ENCODE measurements at places on chromosomes 16 and 17.

DNA sequence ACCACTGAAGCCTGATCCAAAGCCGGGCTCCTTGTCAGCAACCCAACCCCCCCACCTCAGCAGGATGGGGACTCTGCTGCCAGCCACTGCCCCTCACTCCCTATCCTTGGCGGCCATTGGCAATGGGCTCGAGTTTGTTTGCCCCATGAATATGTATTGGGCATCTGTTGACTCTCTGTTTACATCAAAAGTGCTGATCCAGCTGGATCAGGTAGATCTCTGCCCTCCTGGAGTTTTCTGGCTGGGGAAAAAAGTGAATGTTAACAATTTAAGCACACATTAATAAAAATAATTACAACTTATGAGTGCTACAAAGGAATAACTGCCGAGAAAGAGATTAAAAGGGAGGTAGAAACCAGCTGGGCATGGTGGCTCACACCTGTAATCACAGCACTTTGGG lies 62.5 kb downstream of the ATP2C2 start:
- DNase-seq = no peak

GRCh38 chr16:53085369-53085843 lies 30.6 kb downstream of the CHD9 start:
- DNase-seq = peak; percentile 33

- no peak for DNase-seq
Observed at GRCh38 chr17:75152922-75153779, 1.2 kb downstream of the JPT1 start.

DNA sequence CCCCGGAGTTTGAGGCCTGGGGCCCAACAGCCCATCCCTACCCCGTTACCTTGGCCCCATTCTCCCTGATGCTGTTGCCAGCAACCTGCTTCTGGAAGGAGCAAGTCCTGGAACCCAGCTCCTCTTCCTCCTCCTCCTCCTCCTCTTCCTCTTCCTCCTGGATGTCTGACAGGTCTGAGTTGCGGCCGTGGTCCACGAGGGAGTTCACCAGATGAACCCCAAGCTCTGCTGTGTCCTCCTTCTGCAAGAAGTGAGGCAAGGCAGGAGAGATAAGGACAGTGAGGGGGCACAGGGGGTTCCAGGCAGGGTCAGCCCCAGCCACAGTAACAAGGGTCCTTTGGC lies 18.7 kb downstream of the TSPOAP1 start:
- peak; percentile 5 for DNase-seq

DNA sequence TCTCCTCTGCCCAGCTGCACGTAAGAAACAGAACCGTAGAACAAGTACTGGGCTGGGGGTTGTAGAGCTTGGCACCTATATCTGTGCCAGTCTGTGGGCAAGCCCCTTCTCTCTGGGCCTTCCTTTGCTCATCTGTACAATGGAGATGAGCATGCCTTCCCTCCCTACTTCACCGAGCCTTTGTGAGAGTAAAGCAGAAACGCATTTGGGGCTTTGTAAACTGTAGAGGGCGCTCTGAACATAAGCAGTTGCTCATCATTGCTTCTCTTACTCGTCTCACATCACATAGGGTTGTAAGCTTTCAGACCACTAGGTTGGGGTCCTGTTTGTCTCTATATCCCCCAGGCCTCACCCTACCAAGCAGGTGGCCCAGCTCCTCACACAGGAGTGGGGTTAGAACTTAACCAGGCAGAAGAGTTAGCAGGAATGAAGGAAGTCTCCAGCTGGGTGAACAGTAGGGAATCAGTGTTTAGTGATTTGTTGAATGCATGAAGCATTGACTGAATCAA lies 15.1 kb downstream of the SAMD14 start:
- no peak for DNase-seq

DNA sequence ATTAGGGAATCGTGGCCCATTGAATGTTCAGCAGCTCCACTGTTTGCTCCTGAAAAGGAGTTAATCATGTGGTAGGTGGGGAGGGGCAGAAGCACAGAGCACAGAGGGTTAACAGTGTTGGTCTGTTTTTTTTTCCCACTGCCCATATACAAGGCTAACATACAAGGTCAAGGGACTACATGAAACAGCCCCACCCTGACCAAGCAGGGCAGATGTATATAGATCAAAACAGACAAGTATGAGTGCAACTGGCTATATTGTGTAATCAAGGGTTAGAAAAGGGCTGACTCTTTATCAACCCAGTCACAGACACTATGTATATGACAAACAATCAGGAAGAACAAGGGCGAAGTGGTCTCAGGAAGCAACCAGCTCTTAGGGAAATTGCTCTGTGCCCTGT lies 186.6 kb upstream of the CDH11 start:
- no peak for DNase-seq

- DNase-seq = no peak
Observed at GRCh38 chr17:1360975-1361374, 39.0 kb downstream of the YWHAE start.

- DNase-seq = peak; percentile 68
Observed at GRCh38 chr16:85309656-85310587, 197.7 kb upstream of the CIBAR2 start.

GRCh38 chr17:44875761-44876160 lies 23.5 kb downstream of the EFTUD2 start:
- no peak for DNase-seq

DNA sequence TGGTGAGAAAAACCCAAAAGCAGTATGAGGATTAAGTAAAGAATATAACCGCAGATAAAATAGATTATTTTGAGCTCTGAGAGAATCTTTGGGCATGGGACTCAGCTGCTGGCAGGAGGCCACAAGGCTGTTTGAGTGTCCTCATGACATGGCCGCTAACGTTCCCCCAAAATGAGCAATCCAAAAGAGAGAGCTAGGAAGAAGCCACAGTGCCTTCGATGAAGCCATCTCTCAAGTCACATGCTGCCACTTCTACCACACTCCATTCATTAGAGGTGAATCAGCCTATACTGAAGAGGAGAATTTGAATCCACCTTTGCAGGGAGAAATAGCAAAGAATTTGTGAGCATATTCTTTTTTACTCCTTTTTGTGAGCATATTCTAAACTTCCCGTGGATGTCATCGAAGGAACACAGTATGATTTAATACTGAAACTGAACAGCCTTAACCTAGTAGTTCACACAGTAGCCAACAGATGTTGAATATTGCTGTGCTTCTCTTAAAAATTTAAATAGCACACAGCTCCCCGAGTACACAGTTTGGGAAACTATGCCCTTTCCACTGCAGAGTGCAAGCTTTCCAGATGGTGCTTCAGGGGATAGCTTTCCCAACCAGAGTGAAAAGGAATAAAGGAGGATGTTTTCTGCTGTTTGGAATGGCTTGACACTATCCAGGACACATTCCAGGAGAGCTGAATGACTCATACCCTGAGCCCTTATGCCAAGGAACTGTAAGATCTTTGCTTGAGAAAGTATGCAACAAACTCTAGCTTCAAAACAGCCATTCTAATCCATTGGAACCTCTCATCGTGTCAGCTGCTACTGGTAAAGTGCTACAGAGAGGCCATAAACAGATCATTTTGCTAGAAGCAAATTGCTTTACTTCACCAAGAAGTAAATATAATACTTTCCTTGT lies 33.9 kb downstream of the ANKFY1 start:
- DNase-seq = peak; percentile 51

GRCh38 chr17:1312261-1312870 lies 32.9 kb downstream of the TRARG1 start:
- DNase-seq = no peak

GRCh38 chr17:67353929-67354574 lies 12.3 kb downstream of the PSMD12 start:
- no peak for DNase-seq

GRCh38 chr16:79497606-79498350 lies 102.8 kb downstream of the MAF start:
- no peak for DNase-seq

DNA sequence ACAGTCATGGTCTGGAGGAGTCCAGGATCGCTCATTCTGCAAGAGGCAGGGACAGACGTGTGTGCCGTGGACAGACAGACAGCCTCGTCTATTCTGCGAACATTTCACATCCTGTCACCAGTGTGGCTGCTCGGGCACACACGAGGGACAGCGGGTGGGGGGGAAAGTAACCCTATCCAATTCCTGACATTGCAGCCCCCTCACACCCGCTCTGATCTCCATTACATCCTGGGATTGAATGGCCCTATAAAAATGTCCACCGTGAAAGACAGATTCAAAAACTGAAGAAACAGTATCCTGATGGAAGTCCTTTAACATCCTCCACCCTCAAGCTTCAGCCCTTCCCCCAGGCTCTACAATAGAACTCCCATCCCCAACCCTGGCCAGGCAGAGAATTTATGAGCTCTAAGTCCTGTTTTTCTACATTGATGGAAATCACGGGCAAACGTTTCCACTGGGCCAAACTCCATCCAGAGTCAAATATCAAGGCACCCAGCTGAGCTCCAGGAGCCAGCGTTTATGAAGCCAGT lies 39.4 kb downstream of the HS3ST3A1 start:
- peak; percentile 37 for DNase-seq

DNA sequence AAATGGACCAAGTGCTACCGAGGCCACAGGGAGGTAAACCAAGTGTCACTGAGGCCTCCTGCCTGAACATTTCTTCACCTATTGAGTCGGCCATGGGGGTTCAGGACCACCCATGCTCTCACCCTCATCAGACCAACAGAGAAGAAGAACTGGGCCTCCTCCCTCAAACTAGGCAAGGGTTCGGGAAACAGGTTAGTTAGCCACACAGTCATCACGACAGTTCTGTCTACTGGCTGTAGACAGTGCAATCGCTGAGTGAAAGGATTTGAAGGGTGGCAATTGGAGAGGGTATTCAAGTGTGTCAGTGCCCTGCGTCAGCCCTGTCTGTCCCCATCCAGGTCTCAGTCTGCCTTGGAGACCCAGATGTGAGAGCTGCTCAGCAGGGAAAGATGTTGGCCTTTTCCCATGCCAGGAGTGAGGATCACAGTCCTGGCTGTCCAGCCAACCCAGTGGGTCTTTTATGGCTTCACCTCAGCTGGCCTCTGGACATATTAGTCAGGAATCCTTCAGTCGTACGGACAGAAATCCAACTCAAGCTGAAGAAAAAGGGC lies 19.9 kb downstream of the TBX2 start:
- DNase-seq = no peak

All from left cardiac atrium (tissue), 4 donors.